ENCODE measurements at places on chromosomes 6 and 20.
A peak's percentile ranks its signal among the peaks of the same experiment; 100 is the strongest.

DNA sequence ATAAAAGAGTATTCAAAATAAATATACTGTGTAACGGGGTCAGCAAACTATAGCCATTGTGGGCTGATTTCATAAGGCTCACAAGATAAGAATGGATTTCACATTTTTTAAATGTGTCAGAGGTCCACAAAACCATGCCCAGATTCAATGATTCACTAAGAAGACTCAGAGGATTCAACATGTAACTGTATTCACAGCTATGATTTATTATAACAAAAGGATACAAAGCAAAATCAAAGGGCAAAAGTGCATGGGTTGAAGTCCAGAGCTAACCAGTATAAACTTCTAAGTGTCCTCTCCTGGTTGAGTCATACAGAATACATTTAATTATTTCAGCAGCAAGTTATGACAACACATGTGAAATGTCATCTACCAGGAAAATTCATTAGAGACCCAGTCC, 49.2 kb downstream of the TBC1D32 start:
- no peak for DNase-seq

GRCh38 chr20:40697541-40697940, 8.5 kb upstream of the MAFB start:
- DNase-seq = no peak

- DNase-seq = peak; percentile 91
These were observed 114.9 kb upstream of the BTN3A2 start for GRCh38 chr6:26249957-26250697.

DNA sequence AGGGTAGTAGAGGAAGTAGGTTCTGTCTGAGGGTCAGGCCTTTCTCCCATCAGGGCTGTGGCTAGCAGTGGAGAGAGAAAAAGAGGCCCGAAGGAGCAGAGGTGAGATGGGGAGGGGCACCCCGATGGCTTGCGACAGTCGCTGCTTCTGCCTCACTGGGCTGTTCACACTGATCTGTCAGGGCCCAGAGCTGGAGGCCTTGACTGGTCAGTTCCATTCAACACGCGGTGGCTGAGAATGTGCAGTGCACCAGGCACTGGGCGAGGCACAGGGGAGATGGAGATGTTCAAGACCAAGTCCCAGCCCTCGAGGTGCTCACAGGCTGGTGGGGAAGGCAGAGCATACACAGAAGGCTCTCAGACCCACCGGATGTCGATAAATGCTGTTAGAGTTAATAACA, 21.4 kb downstream of the SLC12A5 start:
- DNase-seq = peak; percentile 29

GRCh38 chr20:48382304-48382703, 445.5 kb downstream of the PREX1 start:
- DNase-seq = no peak

GRCh38 chr6:33271117-33271467, 584 bp downstream of the VPS52 start:
- no peak for DNase-seq

DNA sequence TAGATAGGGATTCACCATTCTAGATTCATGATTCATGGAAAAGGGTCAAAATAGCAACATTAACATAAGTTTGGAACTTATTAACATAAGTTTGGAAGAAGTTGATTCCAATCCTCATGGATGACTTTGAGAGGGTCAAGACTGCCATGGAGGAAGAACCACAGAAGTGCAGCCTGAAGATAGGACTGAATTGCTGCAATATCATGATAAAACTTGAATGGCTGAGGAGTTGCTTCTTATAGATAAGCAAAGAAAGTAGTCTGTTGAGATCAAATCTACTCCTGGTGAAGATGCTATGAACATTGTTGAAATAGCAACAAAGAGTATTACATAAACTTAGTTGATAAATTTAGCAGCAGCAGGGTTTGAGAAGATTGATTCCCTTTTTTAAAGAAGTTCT, 62.2 kb downstream of the GMDS start:
- DNase-seq = no peak

DNA sequence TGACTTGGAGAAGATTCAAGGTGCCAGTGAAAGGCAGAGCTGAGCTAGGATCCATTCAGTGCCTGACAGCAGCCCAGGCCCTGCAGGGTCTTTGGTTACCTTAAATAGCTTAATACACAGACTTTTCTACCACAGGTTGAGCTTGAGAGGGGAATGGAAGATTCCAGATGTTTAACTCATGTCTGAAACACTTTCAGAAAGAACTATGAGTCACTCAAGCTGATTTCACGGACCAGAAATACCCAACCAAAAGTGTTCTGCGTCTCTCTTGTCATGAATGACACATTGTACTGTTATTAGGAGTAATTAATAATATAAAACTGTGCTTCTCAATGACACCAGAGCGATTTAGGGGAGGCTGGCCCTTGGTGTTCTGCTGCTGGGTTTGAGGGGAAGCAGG, 6.4 kb upstream of the PMEPA1 start:
- DNase-seq = no peak

GRCh38 chr20:62462976-62463592, 12.7 kb downstream of the GATA5 start:
- DNase-seq = no peak

- no peak for DNase-seq
These were observed 77.2 kb downstream of the GCNT2 start for GRCh38 chr6:10598084-10598960.

DNA sequence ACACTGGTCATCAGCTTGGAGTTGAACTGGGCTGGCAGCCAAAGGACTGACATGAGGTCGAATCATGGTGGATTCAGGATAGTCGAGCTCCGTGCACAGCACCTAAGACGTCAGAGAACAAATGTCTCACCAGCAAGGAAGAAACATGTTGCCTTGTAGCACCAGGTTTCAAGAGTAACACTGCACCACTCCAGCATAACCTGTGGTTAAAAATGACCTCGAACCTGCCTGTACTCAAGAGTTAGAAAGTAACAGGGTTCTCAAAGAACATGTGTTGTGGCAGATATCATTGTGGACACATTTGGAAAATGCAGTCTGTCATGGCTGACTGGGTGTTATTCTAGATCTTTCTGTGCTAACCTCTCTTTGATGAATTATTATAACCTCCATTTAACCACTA, 511.6 kb downstream of the CDH26 start:
- DNase-seq = no peak

DNA sequence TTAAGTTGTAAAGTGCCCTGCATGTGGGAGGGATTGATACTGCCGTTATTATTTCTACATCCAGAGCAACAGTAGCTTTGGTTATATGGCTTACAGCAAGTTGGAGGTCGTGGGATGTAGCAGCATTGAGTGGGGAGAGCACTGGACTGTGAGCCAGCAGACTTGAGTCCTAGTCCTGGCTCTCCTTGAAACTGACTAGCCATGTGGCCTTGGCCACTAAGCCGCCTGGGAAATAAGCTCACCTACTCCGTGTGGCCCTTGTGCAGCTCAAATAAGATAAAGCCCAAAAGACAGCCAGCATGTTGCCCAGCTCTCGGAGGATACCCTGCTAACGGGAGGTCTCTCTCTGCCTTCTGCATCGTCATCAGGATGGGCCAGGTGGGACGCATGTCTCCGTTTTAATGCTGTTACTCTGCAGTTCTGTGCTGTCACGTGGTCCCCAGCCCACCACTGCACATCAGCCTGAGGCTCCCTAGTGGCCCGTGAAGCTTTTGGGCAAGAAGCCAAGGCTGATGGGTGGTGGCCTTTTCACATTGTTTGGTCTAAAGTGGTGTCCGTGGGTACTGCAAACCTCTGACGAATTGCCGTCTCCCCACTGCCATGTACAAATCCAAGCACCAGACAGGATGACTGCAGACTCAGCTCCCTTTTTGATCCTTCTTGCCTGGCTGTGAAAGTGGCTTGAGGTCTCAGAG, 7.9 kb downstream of the EPB41L1 start:
- no peak for DNase-seq

GRCh38 chr6:15330174-15330944, 84.5 kb downstream of the JARID2 start:
- DNase-seq = no peak

DNA sequence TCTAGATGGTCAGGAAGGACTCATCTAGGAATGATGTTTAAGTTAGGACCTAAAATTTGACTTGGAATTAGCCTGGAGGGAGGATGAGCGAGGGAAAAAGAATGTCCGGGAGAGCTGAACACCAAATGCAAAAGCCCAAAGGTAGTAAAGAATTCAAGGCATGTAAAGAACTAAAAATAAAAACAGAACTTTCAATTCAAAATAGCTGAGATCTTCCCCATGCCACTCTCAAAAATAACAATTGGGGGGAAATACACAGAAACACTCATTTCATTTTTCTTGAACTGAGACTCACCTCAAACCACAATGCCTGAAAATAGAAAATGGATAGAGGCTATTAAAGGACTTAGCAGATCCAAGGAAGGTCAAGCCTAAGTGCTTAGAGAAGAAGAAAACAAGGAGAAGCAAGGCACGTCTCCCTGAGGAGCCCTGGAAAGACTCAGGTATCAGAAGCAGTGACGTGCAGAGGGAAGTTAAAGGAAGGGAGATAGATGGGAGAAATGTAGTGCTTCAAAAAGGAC, 10.4 kb downstream of the PXT1 start:
- DNase-seq = no peak

GRCh38 chr6:4371207-4371921, 236.0 kb upstream of the ECI2 start:
- no peak for DNase-seq

DNA sequence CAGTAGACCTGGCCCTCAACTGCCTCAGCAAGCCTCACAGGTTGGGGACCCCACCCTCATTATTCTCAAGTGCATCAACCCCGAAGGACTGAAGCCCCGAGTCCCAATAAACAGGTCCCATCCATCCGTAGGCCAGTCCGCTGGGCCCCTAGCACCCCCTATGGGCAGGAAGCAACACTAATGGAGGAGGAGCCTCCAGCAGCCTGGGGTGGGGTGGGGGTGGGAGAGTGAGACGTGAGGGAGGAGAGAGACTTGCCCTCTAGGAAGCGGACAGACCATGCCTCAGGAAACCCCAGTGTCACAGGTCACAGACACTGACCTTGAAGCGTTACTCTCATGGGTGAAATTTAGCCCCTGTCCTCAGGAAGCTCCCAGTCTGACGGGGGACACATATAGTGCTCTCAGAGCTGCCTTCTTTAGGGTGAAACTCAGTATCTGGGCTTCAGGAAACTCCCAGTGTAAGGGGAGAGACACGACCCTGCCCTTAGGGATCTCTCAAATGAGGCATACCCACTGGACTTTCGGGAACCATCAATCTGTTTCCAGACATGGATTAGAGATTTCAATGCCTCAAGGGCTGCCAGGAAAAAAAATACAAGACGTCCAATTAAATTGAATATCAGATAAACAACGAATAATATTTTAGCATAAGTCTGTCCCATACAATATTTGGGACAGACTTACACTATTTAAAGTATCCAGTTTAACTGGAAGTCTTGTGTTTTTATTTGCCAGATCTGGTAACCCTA, 125.8 kb downstream of the MRPL14 start:
- DNase-seq = peak; percentile 46

GRCh38 chr6:44269921-44270525, at the start of gene TMEM151B:
TMEM151B (plus strand) TSS chr6:44270450; CDS start chr6:44270743, 293 bp downstream.
- peak; percentile 52 for DNase-seq

GRCh38 chr6:35007016-35007415, 118.0 kb downstream of the ANKS1A start:
- DNase-seq = no peak

GRCh38 chr6:35733633-35734032, 3.2 kb upstream of the ARMC12 start:
- no peak for DNase-seq

- DNase-seq = peak; percentile 38
These were observed 90.4 kb downstream of the SLC2A10 start for GRCh38 chr20:46799781-46800408.

Data from retina (tissue), 1 donor.